ENCODE measurements at places on chromosomes 4 and X. TPM values are rescaled to one million over a fixed set of nuclear protein-coding genes. Genes with fewer than 3 reads are reported as not detected.

UBA1 gene
- 150 TPM for polyA plus RNA-seq

NOX1 gene
- not detected for polyA plus RNA-seq

DNA sequence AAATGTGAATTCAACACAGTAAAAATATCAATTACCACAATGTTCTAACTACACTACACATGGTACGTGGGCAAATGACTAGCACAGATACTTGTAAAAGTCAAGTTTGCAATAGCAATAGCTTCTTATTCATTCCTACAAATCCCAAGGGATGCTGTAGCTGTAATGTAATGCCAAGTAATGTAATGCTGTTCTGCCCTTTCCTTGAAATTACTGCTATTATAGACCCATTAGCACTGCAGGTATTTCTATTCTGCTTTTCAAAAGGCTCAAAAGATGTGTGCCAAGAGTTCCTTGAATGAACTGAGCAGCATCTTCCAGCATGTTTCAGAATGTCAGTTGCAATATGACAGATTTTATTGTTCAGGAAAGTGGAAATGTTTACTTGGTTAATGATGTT is 129.9 kb upstream of the BANK1 start:
- DNase-seq = no peak

GRCh38 chr4:187166886-187167512 is 443.3 kb upstream of the FAT1 start:
- DNase-seq = no peak

DNA sequence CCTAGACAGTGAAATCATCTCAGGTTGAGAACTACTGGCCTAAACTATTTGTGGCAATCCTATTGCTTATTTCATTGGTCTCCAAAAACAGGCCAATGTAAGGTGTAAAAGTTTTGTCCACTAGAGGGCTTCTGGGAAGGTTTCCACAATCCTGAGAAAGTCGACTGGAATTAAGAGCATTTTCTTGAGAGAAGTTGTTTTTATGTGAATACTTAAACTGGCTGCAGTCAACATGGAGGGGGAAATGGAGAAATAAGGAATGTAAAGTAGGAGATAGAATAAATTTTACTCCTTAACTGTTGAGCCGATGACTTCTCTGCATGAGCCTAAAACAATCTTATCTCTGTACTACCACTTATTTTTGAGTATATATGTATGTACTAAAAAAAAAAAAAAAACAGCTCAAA is 11.0 kb upstream of the EIF4E start:
- peak; percentile 35 for DNase-seq

NOCT gene
- 0.89 TPM for polyA plus RNA-seq

UBA6 gene
- polyA plus RNA-seq = 8.4 TPM

FAM47A gene
- not detected for polyA plus RNA-seq

- DNase-seq = no peak
Observed at GRCh38 chrX:44349561-44349960, 6.1 kb upstream of the EFHC2 start.

DNA sequence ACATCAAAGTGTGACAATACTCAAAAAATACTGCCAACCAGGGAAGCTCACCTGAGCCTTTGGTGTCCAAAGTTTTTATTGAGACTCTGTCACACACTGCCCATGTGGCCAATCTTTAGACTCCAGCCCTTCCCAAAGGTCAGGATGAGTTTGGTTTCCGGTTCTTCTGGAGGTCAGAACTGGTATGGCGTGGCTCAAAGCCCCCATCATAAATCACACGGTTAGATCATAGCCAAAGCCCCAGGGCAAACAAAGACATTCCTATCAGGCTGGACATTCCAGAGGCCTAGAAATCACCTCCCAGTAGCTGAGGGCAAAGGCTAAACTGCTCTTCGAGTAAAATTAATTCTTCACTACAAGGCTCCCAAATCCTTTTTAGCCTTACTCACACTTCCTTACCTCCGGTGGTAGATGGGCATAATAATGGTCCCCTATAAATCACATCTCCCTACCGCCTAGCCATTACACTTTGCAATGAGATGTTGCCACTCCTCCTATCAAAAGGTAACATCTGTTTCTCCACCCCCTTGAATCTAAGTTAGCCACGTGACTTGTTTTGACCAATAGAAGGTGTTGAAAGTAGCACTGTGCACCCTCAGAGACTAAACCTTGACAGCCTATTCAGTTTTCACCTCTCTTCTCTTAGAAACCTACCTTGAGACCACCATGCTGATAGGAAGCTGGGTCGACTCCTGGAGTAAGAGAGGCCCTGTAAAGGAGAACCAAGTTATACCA is 137.8 kb upstream of the DUSP21 start:
- no peak for DNase-seq

GRCh38 chr4:53185869-53186585 is 179.8 kb downstream of the SCFD2 start:
- DNase-seq = no peak

RAB39B gene
- polyA plus RNA-seq = 0.20 TPM

DNA sequence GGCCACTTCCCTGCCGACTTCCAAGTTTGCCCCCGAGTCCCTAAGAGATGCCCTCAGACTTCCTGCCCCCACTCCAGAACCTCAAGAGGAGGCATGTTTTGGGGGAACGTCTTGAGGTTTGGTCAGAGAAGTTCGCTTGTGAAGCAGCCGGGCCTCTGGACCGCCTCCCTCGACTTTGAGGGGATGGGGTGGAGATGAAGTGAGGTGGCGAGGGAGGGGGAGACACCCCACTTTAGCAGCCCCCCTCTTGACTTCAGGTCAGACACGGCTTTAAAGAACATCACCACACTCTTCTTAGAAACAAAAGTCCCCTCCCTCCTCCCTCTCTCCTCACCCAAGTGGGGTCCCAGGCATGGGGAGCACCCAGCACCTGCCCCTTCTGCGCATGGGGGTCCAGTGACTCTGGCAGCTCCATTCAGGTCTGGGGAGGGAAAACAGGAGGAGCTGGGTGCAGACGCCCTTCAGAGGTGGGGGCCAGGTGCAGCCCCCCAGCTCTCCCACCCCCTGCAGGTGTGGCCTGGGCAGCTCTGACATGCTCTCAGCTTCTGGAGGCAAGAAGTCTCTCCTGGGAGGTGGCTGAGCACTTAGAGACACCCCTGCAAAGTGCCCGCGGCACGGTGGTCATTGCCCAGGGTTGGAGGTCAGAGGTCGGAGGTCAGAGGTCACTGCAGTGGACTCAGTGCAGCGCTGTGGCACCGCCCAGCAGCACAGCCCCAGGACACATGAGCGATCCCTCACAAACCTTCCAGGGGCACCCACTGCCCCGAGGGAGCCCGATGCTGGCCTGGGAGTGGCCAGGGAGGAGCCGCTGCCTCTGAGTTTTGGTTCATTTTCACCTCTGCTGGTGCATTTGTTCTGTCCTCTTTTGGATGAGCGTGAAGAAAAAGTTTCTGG is 108.8 kb downstream of the CPZ start:
- DNase-seq = no peak

- DNase-seq = no peak
Observed at GRCh38 chr4:101037938-101038413, 309.4 kb downstream of the PPP3CA start.

- DNase-seq = no peak
Observed at GRCh38 chrX:87571964-87572363, 54.4 kb downstream of the KLHL4 start.

- DNase-seq = no peak
Observed at GRCh38 chr4:33837043-33837838, 2407.1 kb downstream of the ARAP2 start.

ATP8A1 gene
- 10.8 TPM for polyA plus RNA-seq

TLR10 gene
- 1.2 TPM for polyA plus RNA-seq

GRCh38 chr4:26206339-26206738 is 114.5 kb upstream of the RBPJ start:
- no peak for DNase-seq

DNA sequence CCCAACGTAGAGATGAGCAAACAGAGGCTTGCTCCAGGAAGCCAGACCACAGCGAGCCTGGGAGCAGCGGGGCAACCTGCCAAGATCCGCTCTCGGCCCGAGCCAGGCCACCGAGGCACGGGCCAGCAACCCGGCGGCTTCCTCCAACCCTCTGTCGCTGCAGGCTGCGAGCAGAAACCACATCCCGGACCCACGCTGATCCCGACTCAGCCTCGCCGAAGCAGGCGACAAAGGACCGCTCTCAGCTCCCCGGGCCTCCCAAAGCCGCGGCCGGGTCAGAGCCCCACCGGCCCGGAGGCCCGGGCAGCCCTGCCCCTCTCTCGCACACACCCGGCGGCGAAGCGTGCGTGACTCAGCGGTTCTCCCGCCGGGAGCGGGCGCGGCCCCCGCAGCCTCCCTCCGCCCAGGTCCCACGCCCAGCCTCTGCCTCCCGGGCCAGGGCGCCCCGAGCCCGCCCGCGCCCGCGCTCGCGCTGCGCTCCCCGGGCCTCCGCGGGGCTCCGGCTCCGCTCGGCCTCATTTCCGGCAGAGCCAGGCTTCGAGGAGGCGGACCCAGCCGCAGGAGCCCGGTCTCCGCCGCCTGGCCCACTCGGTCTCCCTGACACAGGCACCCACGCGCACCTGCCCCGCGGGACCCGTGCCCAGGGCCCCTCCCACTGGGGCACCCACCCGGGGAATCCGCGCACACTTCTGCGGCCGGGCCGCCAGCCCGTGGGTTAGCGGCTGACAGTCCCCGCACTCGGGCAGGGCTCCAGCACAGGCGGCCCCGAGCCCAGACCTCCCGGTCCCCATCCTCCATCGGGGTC is 1.7 kb downstream of the PPP2R2C start:
- no peak for DNase-seq

STARD8 gene
- 4.1 TPM for polyA plus RNA-seq

LRP2BP gene
- polyA plus RNA-seq = 0.09 TPM

DNASE1L1 gene
- 26.2 TPM for polyA plus RNA-seq

AFM gene
- polyA plus RNA-seq = not detected

GRCh38 chr4:102871772-102872171 is 3.0 kb downstream of the CISD2 start:
- DNase-seq = no peak

TMEM150C gene
- polyA plus RNA-seq = not detected

GRCh38 chr4:548976-549375 is 27.1 kb downstream of the TMEM271 start:
- DNase-seq = no peak

- no peak for DNase-seq
Observed at GRCh38 chr4:40337523-40337922, 2.4 kb downstream of the CHRNA9 start.

DNA sequence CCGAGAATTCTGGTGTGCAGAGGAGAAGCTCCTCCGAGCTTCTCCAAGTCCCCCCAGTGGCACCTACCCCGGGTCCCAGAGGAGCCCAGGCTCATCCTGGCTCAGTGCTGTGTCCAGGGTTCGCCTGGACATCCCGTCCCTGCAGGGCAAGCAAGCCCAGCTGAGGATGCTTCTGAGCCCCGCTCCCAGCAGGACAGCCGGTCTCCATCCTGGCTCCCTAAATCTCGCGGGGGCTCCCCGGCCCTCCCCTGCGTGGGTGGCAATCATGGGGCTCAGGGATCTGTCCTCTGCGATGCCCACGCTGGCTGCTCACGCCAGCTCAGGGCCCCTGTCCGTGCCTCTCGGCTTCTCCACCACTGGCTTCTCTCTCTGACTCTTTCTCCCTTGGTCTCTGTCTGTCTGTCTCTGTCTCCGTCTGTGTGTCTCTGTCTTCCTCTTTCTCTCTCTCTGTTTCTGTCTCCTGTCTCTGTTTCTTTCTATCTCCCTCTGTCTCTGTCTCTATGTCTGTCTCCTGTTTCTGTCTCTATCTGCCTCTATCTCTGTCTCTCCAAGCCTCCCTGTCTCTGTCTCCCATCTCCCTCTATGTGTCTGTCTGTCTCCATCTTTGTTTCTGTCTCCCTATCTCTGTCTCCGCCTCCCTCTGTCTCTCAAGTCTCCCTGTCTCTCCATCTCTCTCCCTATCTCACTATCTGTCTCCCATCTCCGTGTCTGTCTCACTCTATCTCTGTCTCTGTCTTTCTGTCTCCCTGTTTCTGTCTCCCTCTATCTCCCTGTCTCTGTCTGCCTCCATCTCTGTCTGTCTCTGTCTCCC is 27.8 kb upstream of the SLC25A6 start:
- DNase-seq = no peak
